ENCODE measurements at places on chromosomes 13 and 19.

- DNase-seq: no peak
Observed at GRCh38 chr19:16899566-16900075, 10.8 kb downstream of the F2RL3 start.

- no peak for DNase-seq
Observed at GRCh38 chr13:49627831-49628652, at the start of gene ARL11. TSS of gene ARL11 (plus strand) at chr13:49628507. CDS start at chr13:49630448, 1,941 bp downstream.

DNA sequence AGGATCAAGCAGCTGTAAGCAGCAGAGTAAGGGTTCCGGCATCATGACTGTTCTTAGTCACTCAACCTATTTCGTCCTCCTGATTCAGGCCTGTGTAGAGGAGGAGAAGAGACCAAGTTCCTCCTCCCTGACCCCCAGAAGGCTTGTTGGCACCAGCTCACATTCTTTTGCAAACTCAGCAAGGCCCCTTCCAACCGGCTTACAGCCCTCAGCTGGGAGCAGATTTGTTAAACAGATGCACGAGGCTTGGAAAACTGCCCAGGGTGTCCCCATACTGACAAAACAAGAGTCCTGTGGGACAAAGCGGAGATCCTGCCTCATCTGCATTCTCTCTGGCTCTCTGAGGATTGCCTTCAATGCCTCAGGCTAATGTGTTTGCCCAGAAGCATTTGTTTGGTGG lies 113.2 kb upstream of the SOX21 start:
- peak; percentile 44 for DNase-seq

GRCh38 chr19:29029268-29029958 lies 183.5 kb downstream of the UQCRFS1 start:
- no peak for DNase-seq

- peak; percentile 81 for DNase-seq
Observed at GRCh38 chr13:53782488-53782961, 753.9 kb downstream of the OLFM4 start.

All from NCI-H524 treated with DMSO at 0.1 percent for 48 hours (cell line).